ENCODE measurements at places on chromosomes 4 and X. TPM values are rescaled to one million over a fixed set of nuclear protein-coding genes. Genes with fewer than 3 reads are reported as not detected.

Gene CYLC1
- total RNA-seq: not detected

Gene IBSP
- total RNA-seq: not detected

Gene SHROOM2
- total RNA-seq: 8.8 TPM

Gene FABP2
- not detected for total RNA-seq

Gene CHRDL1
- 0.09 TPM for total RNA-seq

Gene GAGE12G
- not detected for total RNA-seq

GRCh38 chr4:19438233-19438632, 813.5 kb upstream of the SLIT2 start:
- no peak for DNase-seq

DNA sequence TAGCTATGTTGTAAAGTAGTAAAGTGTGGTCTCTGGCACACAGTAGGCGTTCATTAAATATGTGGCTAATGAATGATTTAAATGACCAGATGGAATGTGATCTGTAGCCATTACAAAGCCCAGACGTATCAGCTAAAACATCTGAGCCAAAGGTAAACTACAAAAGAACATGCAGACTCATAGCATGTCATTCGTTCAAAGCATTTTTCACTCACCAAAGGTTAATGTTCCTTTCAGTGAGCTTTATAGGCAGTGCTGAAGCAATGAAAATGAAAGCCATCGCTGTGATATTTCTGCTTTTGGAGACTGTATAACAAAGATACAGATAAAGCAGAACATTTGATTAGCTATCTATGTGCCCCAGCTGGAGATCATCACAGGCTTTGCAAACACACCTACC, 50.5 kb downstream of the F9 start:
- DNase-seq: no peak

DNA sequence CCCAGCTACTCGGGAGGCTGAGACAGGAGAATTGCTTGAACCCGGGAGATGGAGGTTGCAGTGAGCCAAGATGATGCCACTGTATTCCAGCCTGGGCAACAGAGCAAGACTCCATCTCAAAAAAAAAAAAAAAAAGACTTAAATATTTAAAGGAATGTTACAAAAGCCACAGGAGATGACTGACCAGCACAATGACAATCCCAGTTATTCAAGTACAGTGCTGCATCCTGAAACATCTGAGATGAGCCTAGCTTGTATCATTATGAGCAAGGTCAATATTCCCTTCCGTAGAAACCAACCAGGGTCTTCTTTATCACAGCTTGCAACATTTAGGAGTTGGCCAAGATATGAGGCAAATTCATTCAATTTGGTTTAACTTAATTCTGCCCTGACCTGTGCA, 38.6 kb downstream of the LNX1 start:
- DNase-seq: no peak

DNA sequence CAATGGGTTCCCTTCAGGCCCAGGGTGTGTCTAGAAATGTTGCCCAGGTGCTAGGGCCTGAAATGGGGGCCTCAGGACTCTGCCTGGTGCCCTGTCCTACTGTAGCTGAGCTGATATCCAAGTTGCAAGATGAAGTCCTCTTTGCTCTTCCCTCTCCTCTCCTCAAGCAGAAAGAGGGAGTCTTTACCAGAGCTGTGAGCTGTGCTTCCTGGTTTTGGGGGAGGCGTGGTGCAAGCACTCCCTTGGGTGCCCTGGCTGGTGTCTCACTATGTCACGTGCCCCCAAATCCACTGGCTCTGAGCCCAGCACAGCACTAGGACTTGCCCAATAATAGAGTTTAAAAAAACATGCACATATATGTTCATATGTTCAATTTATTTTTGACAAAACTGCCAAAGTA, 29.3 kb upstream of the CT47A1 start:
- no peak for DNase-seq

DNA sequence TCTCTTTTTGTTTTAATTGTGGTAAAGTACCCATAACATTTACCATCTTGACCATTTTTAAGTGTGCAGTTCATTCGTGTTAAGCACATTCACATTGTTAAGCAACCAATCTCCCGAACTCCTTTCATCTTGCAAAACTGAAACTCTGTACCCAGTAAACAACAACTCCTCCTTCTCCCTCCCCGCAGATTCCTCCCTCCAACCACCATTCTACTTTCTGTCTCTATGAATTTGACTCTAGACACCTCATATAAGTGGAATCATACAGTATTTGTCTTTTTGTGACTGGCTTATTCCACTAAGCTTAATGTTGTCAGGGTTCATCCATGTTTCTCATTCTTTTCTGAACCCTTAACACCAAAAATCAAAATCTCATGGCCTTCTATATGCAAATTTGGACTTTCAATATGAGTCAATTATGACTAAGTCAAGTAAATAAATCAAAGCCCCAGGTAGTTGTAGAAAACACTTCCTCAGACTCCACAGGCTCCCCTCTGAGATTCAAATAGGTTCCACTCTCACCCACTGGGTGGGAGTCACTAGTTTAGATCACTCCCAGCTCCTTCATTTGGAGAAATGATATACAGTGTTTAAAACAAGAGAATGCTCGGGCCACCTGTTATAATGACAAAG, 9.8 kb upstream of the RTL5 start:
- DNase-seq: no peak

- no peak for DNase-seq
Observed at GRCh38 chr4:37528166-37528885, 157.8 kb downstream of the RELL1 start.

DNA sequence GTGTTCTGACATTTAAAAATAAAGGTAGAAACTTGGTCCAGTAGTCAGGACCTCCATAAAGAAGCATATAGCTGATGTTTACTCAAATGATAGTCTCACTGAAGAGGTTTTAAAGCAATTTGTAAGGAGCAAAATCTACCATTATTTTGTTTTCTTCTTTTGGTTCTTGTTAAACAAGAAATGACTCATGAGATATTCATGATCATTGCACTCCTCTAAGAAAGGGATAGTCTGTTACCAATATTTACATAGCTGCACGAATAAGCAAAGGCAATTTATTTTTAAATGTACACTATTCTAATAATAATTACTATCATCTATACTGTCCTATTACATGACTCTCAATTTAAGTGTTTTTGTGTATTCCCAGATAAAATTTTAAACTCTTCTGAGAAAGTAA, 397.9 kb downstream of the FAM47B start:
- no peak for DNase-seq

DNA sequence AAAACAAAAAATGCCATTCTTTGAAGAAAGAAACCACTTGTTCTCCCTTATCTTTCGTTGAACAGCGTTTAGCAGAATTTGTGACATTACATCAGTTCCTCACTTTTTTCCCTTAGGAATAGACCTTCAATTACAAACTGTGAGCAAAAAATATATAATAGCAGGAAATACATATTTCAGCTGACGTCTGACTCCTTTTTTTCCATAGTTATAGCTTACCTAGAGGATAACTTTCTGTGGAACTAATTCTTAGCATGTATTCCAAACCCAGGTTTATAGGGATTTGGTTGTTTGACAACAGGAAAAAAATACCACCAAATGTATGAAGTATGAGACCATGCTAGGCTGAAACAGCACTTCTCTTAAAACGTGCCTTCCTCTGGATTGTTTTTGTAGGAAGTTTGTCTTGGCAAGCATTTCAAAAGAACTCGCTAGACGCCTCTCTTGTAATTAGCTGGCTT, 2.0 kb upstream of the LIMCH1 start:
- DNase-seq: peak; percentile 92

DNA sequence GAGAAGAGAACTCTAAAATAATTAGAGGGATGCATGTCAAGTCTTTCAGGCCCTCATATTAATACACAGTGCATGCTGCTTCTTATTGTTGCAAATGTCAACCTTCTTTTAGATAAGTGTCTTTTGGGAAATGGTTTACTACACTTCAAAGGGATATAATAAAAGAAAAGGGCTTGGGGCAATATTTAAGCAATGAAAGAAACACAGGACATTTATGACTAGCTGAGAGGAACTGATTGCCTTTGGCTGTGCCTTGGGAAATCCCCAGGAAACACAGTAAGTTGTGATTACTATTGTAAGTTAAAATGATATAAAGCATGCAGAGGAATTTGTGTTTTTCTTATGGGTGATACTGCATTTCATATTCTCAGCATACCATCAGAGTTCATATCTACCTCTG, 1036.2 kb upstream of the GRID2 start:
- DNase-seq: no peak

GRCh38 chr4:176789955-176790354, 2.8 kb downstream of the VEGFC start:
- peak; percentile 92 for DNase-seq

DNA sequence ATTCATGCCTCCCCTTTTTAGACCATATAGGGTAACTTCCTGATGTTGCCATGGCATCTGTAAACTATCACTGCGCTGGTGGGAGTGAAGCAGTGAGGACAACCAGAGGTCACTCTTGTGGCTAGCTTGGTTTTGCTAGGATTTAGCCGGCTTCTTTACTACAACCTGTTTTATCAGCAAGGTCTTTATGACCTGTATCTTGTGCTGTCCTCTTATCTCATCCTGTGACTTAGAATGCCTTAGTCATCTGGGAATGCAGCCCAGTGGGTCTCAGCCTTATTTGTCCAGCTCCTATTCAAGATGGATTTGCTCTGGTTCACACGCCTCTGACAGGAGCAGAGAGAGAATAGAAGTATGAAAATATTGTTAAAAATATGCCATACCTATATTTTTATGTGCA, 355.7 kb downstream of the ADGRL3 start:
- no peak for DNase-seq

GRCh38 chrX:13266641-13267345, 53.1 kb downstream of the ATXN3L start:
- no peak for DNase-seq

DNA sequence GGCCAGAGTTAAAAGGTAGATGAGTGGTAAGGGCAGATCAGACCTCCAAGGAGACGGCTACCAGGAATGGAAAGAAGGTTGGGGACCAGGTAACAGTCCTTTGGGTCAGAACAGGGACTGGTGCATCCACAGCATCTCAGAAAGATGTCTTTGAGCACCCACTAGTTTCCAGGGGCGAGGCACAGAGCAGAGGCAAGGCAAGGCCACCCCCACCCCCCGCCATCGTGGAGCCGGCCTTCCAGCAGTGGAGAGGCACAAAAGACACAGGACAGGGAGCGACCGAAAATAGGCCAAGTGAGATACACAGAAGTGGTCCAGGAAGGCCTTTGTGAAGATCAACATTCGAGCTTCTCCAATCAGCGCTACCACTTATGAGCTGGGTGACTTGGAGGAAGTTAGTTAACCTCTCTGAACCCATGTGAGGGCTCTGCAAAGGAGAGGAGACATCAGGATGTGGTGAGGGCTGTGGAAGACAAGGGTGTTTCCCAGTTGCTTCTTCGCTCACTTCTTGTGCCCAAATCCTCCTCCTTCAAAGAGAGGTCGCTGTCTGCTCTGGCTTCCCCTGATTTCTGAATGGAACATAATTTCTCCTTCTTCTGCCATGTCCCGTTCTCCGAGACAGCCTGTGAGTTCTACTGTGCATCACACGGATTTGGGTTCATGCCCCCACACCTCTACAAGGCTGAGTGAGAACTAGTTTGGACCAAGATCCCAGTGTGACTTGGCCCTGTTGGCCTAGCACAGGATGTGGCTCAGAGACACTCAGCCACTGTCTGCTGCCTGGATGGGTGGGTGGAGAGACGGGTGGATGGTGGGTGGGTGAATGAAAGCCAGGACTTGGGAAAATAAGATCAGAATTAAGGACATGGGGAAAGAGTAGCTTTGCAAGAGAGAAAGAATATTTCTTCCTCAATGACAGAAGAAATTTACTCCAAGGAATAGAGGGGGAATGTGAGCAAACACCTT, 16.7 kb upstream of the MSX1 start:
- DNase-seq: no peak

DNA sequence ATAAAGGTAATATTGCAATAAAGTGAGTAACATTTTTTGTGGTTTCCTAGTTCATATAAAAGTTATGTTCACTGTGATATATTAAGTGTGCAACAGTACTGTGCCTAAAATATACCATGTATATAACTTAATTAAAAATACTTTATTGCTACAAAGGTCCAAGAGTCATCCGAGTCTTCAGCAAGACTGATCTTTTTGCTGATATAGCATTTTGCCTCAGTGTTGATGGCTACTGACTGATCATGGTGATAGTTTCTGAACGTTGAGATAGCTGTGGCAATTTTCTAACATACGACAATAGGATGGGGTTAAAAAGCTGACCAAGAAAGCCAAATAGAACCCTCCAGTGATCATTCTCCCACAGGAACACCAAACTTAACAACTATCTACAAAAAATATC, 1302.7 kb downstream of the TECRL start:
- no peak for DNase-seq

DNA sequence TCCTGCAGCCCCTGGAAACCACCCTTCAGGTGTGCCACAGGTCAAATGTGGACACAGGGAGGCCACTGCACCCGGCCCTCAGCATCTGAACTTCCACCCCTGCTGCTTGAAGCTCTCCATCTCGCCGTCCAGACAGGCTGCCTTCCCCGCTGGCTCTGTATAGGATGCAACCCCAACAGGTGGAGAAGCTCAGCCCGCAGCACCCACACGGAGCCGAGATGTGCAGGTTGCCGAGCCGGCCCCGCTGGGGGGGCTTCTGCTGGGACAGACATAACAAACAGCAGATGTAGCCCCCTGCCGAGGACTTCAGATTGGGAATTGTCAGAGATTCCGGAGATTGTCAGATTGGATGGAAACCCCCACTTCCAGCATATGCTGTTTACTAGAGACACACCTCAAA, 20.5 kb downstream of the TMEM187 start:
- no peak for DNase-seq

GRCh38 chr4:95549246-95550114, 707 bp upstream of the UNC5C start:
- peak; percentile 35 for DNase-seq

- no peak for DNase-seq
Observed at GRCh38 chr4:55314141-55314820, 31.8 kb upstream of the SRD5A3 start.

- DNase-seq: no peak
Observed at GRCh38 chrX:112081781-112082652, 559 bp downstream of the TRPC5 start.

GRCh38 chr4:76380561-76380960, 40.4 kb downstream of the CCDC158 start:
- DNase-seq: no peak

- peak; percentile 33 for DNase-seq
Observed at GRCh38 chrX:21528076-21528475, 130.1 kb downstream of the KLHL34 start.

- no peak for DNase-seq
Observed at GRCh38 chr4:124450851-124451250, 261.7 kb downstream of the ANKRD50 start.

- DNase-seq: no peak
Observed at GRCh38 chr4:64146030-64146429, 263.2 kb downstream of the TECRL start.

- DNase-seq: no peak
Observed at GRCh38 chr4:772776-773175, 53.2 kb downstream of the CPLX1 start.

All from dermis blood vessel endothelial cell (primary cell).